ENCODE measurements at places on chromosomes 4 and X.

- no peak for DNase-seq
Observed at GRCh38 chr4:56181140-56181953, 205.9 kb downstream of the AASDH start.

DNA sequence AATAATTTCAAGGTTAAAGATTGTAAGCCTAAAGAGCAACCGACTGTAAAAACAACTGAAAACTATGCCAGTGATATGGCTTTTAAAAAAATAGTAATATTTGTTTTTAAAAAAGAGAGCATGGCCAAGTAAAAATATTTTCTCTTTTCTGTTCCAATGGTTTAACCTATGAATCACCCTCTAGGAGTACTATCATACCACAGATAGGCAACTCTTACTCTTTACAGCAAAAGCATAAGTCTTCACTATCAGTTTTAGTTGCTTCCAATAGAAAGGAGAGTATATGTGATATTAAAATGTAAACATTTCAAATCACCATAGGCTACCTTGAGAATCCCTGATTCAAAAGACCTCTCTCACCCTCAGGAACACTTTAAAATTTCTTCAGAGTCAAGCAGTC is 102.6 kb downstream of the AMELX start:
- DNase-seq = no peak

DNA sequence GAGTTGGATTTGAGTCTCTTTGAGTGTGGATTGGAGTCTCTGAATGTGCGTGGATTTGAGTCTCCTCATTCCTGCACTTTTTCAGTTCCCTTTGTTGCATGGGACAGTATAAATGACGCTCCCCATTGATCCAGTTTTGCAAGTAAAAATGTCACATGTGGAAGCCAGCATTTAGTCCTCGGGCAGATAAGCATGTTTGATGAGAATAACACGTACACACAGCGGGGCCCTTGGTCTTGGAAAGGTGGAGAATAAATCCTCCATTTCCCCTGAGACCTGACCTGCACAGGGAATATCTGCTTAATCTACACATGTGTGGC is 8.1 kb downstream of the P2RY8 start:
- no peak for DNase-seq

GRCh38 chrX:154979629-154980028 is 42.9 kb downstream of the F8 start:
- peak; percentile 2 for DNase-seq

- DNase-seq = no peak
Observed at GRCh38 chrX:56268888-56269287, 36.7 kb downstream of the KLF8 start.

GRCh38 chrX:119635799-119636198 is 29.6 kb upstream of the NKRF start:
- no peak for DNase-seq

DNA sequence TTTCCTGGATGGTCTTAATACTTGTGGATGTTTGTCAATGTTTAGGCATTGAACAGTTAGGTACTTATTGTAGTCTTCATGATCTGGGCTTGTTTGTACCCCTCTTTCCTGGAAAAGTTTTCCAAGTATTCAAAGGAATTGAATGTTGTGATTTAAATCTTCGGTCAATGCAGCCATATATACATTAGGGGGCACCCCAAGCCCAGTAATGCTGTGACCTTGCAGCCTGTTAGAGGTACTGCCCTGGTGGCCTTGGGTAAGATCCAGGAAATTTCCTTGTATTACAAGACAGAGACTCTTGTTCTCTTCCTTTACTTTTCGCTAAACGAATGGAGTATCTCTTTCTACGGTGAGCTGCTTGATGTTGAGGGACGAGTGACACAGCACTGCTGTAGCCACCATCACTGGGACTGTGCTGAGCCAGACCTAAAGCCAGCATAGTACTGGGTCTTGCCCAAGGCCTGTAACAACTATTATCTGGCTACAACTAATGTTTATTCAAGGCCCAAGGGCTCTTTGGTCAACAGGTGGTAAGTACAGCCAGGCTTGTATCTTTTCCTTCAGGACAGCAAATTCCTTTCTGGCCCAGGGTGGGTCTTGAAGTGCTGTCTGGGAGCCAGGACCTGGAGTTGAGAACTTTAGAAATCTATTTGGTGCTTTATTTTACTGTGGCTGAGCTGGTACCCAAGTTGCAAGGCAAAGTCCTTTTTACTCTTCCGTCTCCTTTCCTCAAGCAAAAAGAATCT is 118.3 kb upstream of the ATOH1 start:
- no peak for DNase-seq

DNA sequence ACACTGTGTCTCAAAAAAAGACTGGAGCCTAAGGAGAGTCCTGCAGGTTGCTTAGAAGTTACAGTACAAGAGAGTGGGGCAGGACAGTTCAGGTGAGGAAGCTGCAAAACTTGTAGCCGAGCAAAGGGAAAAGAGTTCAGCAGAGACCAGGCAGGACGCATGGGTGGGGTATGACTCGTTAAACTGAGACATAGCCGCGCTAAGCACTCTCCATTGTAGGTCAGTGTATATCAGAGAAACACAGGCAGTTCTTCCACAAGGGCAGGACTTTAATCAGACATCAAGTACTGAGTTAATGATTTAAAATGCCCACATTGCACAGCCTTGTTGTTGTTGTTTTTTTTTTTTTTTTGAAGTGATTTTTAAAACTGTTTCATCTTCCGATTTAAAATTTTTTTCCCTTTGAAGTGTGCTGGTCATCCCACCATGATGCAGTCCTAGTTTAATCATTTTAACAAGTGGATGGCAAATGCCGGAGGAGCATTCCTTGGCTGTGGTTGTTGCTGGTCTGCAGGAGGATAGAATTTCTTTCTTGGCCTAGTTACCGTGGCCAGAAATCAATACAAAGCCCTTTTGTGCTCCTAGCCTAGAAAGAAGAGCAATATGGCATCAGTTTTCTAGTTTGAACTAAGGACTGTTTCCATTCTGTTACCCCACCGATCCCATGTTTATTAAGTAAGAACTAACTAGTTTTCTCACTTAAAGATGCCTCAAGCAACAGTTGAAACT is 10.3 kb downstream of the LAP3 start:
- no peak for DNase-seq

DNA sequence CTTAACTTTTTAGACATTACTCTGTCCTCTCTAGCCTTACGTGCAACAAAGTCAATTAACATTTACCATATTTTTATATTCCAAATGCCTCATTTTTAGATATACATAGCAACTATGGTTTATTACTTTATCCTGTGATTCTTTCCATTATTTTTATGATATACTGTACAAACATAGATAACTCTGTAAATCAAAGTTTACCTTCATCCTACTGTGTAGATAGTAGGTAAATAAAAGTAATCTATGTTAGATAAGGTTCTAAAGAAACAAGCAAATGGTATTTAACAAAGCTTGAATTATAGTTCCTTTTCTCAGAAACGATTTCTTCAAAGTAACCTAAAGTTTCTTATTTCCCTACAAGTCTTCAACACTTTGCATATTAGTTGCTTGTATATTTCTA is 350.0 kb downstream of the GALNTL6 start:
- no peak for DNase-seq

DNA sequence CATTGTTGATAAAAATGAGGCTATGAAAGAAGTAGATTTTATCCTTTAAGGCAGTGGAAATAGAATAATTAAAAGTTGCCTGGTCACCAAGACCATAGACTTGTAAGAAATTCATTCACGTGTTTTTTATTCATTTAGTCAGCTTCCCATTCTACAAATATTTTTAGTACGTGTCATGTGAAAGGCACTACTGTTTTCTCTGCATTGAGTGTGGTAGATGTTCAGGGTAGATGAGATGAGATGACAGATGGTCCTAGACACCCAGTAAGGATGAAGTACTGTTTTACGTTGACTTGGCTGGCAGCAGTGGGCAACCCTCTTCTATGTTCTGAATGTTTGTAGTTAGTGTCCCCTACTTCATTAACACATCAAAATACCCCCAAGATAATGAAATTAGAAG is 228.1 kb downstream of the ARHGAP24 start:
- DNase-seq = no peak

GRCh38 chr4:1547856-1548826 is 136.0 kb downstream of the FAM53A start:
- no peak for DNase-seq

GRCh38 chrX:30892591-30892990 is 3.5 kb upstream of the TAB3 start:
- no peak for DNase-seq

DNA sequence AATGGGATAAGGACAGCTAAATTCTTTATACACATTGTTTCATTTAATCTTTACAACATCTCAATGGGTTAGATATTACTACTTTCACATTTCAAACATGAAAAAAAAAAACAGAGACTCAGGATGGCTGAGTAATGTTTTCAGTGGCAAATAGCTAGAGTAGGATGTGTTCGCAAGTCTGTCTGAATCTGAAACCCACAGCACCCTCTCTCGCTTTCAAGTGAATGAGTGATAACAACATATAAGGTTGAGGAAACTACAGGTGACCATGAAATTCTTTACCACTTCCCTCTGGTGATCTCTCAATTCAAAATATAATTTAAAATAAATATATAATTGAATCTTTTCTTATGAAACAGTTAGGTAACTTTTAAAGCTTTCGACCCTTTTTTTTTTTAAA is 162.6 kb downstream of the PRR32 start:
- DNase-seq = no peak

- DNase-seq = no peak
Observed at GRCh38 chr4:25258980-25259578, 25.2 kb downstream of the PI4K2B start.

GRCh38 chr4:151484396-151485102 is 75.6 kb downstream of the FHIP1A start:
- DNase-seq = no peak

GRCh38 chrX:134530845-134531244 is 70.9 kb downstream of the HPRT1 start:
- DNase-seq = no peak

DNA sequence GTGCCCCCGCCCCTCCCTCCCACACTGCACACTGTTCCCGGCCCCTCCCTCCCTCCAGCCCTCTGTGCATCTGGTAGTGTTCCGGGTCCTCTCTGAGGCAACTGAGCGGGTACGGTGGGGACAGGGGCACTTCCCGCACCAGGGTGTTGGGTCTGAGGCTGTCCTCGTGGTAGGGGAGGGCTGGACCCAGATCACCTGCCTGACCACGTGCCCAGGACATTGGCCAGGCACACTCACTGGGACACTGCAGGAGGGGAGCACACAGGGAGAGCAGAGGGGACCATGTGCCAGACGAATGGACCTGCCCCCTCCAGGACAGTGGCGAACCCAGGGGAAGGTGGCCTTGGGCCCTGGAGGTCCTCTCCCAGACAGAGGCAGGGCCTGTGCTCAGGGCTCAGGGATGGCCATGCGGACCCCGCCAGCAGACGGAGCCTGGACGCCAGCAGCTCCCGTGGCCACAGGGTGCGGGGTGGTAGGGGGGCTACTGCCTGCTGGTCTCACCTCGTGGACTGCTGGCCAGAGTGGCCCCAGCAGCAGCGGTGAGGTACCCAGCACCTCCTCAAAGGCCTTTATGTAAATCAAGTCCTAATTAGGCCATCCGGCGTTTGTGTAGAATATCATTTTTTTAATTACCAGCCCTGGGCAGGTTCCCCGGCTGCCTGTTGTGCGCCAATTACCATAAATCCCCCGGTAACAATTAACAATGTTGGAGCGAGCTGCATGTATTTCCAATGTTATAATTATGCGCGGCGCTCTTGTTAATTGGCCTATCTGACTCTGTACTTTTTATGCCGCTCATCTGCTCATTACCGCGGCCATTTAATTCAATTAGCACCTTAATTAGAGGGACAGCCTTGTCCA is 106.9 kb downstream of the FAM53A start:
- DNase-seq = no peak

- peak; percentile 37 for DNase-seq
Observed at GRCh38 chrX:148043271-148043855, 62.2 kb downstream of the FMR1NB start.

DNA sequence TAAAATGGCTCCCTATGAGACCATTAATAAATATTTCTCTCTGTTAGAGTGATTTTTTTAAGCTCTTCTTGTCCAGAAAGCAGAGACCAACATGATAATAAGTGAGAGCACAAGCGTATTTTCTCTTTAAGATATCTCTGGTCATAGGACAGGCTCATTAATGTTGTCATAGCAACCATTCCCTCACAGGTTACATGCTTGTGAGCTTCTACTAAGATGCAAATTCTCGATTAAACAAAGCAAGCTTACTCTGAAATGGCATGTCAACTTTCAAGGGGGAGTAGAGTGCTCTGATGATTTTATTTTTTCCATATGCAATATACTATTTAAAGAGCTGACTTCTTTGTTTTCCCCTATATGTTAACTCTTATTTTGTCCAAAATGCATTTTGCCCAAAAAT is 487.2 kb upstream of the LCORL start:
- no peak for DNase-seq
